ENCODE measurements at places on chromosomes 7 and 10. TPM values are rescaled to one million over a fixed set of nuclear protein-coding genes. Genes with fewer than 3 reads are reported as not detected.

- no peaks in the 10 kb centered on the region for H3K4me1 ChIP-seq
- peaks cover 75% of the 10 kb centered on the region for H3K27me3 ChIP-seq
- no peaks in the 10 kb centered on the region for H3K36me3 ChIP-seq
Observed at GRCh38 chr7:149398195-149398820, 62.6 kb downstream of the ZNF777 start.

GRCh38 chr10:122878799-122879338, 512 bp downstream of the FAM24B start:
- H3K36me3 ChIP-seq = peaks cover 17% of the 10 kb centered on the region
- peak overlapping the region; percentile 89 for H3K4me3 ChIP-seq
- no peaks in the 10 kb centered on the region for H3K27me3 ChIP-seq

- peaks cover 23% of the 10 kb centered on the region for H3K36me3 ChIP-seq
- peaks cover 33% of the 10 kb centered on the region for H3K27me3 ChIP-seq
- peak overlapping the region; percentile 43 for H3K27ac ChIP-seq
- H3K4me3 ChIP-seq = peak overlapping the region; percentile 88
Observed at GRCh38 chr7:33108554-33109004, 625 bp downstream of the RP9 start.

DNA sequence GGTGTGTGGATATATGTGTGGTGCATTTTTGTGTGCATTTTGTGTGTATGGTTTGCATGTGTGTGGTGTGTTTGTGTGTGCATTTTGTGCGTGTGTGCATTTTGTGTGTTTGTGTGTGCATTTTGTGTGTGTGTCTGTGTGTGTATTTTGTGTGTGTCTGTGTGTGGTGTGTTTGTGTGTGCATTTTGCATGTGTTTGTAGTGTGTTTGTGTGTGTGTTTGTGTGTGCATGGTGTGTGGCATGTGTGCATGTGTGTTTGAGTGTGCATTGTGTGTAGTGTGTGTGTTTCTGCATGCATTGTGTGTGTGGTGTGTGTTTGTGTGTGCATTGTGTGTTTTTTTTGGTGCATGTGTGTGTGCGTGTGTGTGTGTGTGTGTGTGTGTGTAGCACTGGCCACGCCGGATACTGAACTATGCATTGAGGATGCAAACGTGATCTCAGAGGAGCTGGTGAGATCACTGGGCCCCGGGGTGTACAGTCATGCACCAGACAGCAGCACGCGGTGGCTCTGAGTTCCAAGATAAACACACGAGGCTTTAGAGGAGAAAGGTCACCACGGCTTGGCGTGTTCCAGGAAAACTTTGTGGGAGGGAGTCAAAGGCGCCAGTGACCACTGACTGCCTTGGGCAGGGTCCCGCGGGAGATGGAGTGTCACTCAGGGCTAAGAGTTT, 106.6 kb upstream of the SHH start:
- H3K27ac ChIP-seq = peak overlapping the region; percentile 92
- H3K4me1 ChIP-seq = peaks cover 57% of the 10 kb centered on the region
- peaks cover 25% of the 10 kb centered on the region for H3K36me3 ChIP-seq
- H3K27me3 ChIP-seq = no peaks in the 10 kb centered on the region
- peak overlapping the region; percentile 33 for H3K4me3 ChIP-seq
- peak; percentile 86 for DNase-seq

DNA sequence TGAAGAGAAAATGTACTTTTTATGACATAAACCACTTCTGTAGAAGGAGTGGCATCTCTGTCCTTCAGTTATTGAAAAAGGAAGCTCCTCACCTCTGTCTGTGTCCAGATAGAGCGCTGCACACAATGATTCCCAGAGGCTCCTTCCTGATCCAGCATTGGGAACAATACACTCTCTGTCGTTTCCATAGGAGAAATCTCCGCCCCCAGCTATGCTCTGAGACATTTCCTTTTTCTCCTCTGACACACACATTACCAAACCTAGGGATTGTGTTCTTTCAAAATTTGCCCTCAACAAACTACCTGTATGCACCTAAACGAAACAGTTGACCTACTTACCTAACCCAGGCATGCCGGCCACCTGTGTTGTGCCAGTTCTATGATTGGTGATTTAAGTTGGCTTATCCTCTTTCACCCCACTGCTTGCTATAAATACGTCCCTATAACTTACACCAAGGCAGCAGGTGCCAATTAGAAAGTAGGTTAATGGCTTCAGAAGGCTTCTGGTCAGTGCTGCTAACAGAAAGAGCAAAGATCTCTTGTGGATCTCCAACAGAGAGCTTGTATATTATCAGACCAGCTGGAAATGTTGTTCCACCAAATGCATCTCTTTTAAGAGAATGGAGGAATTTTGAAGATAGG, 140.1 kb upstream of the JCAD start:
- no peak for DNase-seq
- no peak overlapping the region for H3K4me3 ChIP-seq

GRCh38 chr10:102010961-102011360, 45.0 kb downstream of the ARMH3 start:
- no peak for DNase-seq
- no peaks in the 10 kb centered on the region for H3K36me3 ChIP-seq

Gene EN2
- 3.2 TPM for total RNA-seq

DNA sequence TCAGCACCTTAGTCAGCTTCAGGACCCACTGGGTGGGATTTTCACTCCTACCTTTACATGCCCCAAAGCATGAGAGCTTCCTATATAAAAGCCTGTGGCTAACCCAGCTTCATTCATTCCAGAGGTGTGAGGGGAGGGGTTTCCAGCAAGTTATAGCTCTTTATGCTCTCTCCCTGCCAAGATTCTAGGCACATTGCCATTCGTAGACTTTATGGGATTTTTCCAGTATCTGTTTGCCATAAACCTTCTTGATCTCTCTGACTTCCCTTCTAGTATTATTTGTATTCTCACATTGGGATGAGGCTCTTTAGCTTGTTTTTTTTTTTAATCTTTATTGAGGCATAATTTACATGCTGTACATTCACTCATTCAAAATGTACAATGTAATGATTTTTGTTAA, 67.5 kb downstream of the POU6F2 start:
- no peak overlapping the region for H3K4me3 ChIP-seq
- DNase-seq = no peak
- no peaks in the 10 kb centered on the region for H3K4me1 ChIP-seq
- H3K36me3 ChIP-seq = no peaks in the 10 kb centered on the region

DNA sequence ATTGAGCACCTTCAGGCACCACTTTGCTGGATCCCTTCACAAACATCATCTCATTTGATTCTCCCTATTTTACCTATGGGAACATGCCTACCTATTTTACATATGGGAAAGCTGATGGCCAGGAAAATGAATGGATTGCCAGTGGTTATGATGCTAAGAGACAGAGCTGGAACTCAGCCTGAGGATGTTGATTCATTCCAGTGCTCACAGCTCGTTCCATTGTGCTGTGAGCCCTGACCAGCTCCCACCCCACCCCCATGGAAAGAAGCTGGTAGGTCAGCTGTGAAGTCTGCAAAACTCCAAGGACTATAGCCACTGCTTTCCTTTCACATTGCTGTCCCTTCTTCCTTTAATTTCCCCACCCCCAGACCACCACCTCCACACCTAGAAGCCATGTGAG, 9.6 kb downstream of the UBTD1 start:
- H3K36me3 ChIP-seq = no peaks in the 10 kb centered on the region
- no peaks in the 10 kb centered on the region for H3K4me1 ChIP-seq
- no peak for DNase-seq
- no peaks in the 10 kb centered on the region for H3K27me3 ChIP-seq

GRCh38 chr10:1301143-1301542, 245.0 kb downstream of the WDR37 start:
- H3K27ac ChIP-seq = no peak overlapping the region
- no peak for DNase-seq
- H3K4me3 ChIP-seq = no peak overlapping the region
- no peaks in the 10 kb centered on the region for H3K4me1 ChIP-seq
- no peaks in the 10 kb centered on the region for H3K36me3 ChIP-seq
- peaks cover 59% of the 10 kb centered on the region for H3K27me3 ChIP-seq

Gene NPTX2
- total RNA-seq = not detected

Gene TMEM273
- total RNA-seq = not detected

DNA sequence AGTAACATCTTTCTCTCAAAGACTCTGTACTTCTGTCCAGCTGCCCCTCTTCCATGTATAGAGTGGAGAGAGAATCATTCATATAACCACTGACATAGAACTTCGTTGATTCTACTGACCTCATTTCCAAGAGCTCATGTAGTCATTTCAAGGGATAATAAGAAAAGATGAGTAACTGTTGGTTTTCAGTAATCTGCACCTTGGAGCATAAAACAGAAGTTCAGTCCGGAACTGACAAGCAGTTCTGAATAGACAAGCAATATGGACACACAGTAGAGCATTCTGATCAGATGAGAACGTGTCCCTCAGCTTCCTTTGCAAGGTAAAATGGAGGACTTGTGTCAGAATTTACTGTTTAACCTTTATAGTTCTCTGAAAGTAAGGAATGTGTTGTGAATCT, 847.1 kb downstream of the REEP3 start:
- H3K27ac ChIP-seq = no peak overlapping the region
- H3K27me3 ChIP-seq = no peaks in the 10 kb centered on the region
- no peak for DNase-seq
- H3K4me3 ChIP-seq = no peak overlapping the region

Gene BHLHA15
- total RNA-seq = 1.8 TPM

Gene SPOCK2
- total RNA-seq = 205 TPM

- no peak for DNase-seq
- no peaks in the 10 kb centered on the region for H3K27me3 ChIP-seq
- no peaks in the 10 kb centered on the region for H3K4me1 ChIP-seq
- no peak overlapping the region for H3K27ac ChIP-seq
Observed at GRCh38 chr7:152683297-152683696, 7.4 kb upstream of the XRCC2 start.

DNA sequence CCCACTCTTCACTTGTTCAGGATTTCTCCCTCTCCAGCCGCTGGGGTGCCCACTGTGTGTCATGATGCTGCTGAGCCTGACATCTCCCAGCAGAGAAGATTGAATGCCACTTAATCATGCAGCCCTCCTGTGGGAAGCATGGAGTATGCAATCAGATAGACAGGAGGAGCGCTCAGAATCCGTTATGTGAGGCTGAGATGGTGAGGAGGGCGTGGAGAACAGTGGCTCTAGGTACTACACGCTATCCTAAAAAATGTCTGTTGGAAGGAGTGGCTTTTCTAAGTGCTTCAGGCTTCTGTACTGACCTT, 334.3 kb downstream of the LRMDA start:
- H3K36me3 ChIP-seq = no peaks in the 10 kb centered on the region
- no peak overlapping the region for H3K4me3 ChIP-seq
- H3K4me1 ChIP-seq = peaks cover 16% of the 10 kb centered on the region
- no peak overlapping the region for H3K27ac ChIP-seq
- H3K27me3 ChIP-seq = no peaks in the 10 kb centered on the region

DNA sequence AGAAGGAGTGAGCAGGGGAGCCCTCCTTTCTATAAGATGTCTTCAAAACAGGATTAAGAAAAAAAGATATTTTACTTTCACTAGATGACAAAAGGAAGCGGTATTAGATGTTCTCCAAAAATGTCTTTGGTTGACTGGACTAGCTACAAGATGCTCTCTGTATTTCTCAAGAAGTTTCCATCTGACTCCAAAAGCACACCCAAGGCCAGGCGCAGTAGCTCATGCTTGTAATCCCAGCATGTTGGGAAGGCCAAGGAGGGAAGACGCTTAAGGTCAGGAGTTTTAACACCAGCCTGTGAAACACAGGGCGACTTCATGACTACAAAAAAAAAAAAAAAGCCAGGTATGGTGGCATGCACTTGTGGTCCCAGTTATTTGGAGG, 84.5 kb downstream of the PIP4K2A start:
- peaks cover 52% of the 10 kb centered on the region for H3K4me1 ChIP-seq
- no peak overlapping the region for H3K27ac ChIP-seq
- no peak for DNase-seq
- H3K36me3 ChIP-seq = no peaks in the 10 kb centered on the region
- no peak overlapping the region for H3K4me3 ChIP-seq
